ENCODE measurements at places on chromosomes 3 and 15.

DNA sequence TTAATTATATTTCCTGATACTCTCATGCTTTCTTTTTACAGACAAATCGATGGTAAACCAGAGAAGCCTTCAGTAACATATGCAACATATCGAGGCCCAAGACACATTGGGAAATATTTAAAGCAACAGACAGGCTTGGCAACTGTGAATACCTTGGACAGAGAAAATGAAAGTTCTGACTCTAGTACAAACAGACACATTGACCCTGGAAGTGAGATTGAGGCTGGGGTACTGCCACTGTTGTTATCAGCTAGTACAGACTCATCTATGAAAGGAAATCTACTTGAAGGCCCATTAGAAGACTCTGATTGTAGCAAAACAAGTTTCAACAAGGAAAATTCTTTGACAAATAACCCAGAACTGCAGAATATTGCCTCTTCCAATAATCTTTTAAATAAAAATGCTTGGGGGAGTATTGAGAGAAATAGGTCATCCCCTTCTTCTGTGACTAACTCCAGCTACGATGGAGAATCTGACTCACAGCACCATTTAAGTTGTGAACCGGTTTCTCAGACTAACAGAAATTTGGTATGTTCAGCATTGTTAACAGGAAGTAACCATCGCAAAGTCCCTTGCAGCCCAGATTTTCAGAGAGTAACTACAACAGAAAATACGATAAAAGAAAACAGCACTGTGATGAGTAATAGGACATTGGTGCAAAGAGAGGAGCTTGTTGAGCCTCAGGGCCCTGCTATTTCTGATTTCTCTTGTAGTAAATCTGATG, 50.2 kb downstream of the CRYBG3 start:
- peak; percentile 34 for DNase-seq

GRCh38 chr15:82649226-82649999, 2.2 kb upstream of the CPEB1 start:
- DNase-seq, result no peak

DNA sequence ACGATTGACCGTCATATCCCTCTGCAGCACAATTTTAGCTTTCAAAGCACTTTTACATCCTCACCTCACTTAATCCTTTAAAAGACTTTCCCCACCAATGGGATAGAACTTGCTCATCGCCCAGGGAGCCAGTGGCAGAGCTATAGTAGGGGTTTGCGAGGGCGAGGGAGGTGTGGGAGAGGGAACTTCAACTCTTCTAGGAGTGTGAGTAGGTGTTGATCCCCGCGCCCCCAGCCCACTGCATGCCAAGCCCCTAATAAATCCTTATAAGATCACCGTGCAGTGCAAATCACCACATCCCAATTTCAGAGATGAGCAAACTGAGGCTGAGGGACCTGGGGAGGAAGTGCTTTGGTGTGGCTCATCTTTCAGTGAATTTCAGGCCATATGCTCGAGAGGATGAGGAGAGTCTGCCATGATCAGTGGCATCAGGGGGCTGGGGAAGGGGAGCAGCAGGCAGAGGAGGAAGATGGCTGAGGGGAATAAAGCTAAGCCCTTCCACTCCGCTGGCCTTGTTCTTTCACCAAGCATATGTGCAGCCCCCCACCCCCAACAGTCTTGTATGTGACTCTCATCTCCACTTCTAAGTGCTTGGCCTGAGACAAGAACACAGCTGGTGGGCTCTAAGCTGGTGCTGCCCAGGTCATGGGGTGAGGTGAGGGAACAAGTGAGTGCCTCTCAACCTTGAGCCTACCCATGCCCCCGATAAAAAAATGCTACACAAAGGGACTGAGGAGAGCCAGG, 5.1 kb downstream of the INSYN1 start:
- DNase-seq, result no peak

DNA sequence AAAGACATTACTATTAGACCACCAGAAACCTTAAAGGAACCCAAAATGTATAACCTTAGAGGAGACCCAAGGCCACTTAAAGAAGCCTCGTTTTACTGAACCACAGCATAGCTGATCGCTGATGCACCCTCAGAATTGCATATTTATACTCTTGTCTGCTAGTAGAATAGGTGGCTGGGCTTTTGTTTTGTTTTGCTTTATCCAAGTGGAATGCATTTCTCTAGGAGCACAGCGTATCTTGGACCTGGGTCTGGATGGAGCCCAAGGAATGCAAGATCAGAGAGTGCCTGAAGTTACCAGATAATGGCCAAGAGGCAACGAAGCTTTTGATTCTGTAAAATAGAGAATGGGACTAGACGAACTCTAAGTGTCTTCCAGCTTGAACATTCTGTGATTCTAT, 129.2 kb upstream of the COL8A1 start:
- no peak for DNase-seq

DNA sequence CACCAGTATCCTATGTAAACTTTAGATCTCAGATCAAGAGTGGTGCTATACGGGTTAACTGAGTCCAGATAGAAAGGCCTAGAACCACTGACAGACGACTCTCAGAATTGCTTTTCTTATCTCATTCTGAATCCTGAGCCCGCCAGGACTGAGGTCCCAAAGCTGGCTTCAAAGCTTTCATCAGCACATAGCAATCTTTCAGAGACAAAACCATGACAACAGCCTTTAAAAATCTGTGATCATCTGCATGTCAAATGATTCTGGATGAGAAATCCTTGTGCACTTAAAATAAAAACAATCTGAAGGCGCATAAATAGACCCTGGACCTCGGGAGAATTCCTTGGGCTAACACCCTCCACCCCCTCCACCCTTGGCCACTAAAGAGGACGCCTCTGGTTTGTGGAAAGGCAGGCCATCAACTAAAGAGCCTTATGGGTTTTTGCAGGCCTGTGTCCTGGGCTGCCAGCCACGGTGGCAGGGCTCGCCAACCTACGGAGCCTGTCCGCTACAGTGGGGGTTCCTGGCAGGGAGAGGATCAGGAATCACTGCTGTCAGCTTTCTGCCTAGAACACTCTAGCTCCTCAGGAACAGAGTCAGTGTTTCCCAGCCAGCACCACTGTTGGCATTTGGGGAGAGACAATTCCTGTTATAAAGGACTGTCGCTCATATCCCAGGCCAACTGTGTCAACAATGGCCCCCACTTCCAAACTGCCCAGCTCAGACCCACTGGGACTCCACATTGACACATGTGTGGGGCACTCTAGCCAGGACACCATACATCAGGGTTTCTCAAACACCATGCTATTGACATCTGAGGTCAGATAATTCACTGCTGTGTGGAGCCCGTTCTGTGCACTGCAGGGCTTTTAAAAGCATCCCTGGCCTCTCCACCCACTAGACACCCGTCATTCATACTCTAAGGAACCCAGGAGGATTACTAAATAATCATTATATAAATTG, 20.2 kb downstream of the TLE3 start:
- DNase-seq, result no peak

GRCh38 chr3:13391308-13391707, 28.8 kb downstream of the NUP210 start:
- peak; percentile 29 for DNase-seq

DNA sequence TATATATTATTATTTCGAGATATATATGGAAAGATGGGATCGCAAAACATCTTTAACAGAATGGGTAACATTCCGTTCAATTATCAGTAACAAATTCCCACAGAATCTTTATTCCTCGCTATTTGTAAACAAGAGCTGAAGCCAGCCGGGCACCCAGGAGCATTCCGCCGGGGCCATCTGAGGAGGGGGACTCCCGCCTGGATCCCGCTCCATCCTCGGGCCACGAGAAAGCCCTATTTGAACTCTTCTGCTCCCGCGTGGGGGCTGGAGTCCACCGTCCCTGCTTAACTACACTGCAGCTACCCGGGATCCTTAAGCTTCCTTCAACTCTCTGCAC, 687 bp downstream of the GPR176 start:
- no peak for DNase-seq

DNA sequence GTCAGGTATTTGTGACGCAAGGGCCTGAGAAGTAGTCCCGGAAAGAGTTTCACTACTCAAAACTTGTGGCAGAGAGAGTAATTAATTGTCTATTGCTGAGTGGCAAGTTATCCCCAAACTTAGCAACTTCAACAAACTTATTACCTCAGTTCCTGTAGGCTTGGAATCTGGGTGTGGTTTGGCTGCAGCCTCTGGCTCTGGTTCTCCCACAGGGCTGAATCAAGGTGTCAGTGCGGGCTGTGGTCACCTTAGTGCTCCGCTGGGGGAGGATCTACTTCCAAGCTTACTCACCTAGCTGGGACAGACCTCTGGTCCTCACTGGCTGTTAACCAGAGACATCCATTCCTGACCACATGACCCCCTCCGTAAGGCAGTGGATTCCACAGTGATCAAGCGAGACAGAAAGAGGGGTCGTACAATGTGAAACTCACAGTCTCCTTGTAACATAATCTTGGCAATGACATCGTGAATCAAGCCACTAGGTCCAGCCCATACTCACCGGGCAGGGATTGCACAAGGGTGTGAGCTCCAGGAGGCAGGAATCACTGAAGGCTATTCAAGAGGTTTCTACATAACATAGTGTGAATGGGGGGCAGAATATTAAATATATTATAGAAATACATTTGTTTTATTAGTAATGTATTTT, 138.3 kb downstream of the RYR3 start:
- no peak for DNase-seq

- peak; percentile 14 for DNase-seq
Observed at GRCh38 chr3:8336456-8336855, 165.2 kb upstream of the LMCD1 start.

DNA sequence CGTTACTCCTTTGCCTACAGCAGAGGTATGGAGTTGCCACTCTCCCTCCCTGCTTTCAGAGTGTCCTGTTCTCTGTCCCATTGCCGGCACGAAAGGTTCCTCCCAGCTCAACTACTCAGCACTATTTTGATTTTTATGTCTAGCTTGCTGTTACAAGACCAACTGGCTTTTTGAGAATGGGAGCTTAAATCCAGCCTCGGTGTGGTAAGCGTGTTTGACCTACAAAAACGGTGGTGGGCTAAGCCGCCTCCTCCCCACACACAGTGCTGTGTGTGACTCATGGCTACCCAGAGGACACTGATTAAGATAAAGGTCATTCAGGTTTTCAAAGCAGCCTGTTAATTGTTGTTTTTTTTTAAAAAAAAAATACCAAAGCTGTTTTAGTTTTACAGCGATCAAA, 64.5 kb downstream of the LRTM1 start:
- no peak for DNase-seq

DNA sequence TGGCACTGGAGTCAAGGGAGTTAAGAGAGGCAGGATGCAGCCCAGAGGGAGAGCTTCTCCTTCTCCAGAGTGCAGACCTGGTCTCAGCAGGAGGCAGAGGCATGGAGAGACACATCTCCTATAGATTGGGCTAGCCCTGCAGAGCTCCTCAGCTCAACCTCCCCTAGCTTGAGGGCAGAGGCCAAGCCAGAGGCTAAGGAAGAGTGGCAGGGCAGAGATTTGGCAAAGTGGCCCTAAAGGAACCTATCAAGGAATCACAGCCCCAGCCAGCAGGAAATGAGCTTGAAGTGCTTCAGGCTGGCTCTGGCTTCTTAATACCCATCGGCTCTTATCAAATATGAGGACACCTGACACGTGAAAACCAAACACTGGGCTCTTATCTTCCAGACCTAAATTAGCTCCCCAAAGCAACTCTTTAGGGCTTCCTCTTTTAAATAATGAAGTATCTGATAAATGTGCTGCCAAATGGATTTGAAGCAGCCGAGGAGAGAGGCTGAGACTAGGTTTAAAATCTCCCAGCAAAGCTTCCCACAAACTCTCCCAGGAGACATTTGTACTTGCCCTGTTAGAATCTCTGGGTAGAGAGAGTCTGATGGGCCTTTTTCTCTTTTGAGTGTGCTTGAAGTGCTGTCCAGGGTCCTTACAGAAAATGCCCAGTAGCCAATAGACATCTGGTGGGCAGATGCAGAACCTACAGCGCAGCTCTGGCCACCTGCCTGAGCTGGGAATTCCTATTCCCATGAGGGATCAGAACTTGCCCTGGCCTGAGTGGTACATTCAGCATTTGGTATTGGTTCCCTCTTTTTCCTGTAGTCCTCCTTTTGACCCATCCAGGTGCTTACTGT, 271.4 kb downstream of the CLSTN2 start:
- no peak for DNase-seq

- DNase-seq, result no peak
Observed at GRCh38 chr3:123533554-123534159, 51.2 kb downstream of the HACD2 start.
